ENCODE measurements at places on chromosomes 1 and 21. TPM values are rescaled to one million over a fixed set of nuclear protein-coding genes. Genes with fewer than 3 reads are reported as not detected.
A peak's percentile ranks its signal among the peaks of the same experiment; 100 is the strongest.

The PCP4 gene
- total RNA-seq: 105 TPM

The FABP3 gene
- 38.6 TPM for total RNA-seq

The VCAM1 gene
- total RNA-seq: 5.8 TPM

The DCST1 gene
- not detected for total RNA-seq

The CCDC27 gene
- not detected for total RNA-seq

DNA sequence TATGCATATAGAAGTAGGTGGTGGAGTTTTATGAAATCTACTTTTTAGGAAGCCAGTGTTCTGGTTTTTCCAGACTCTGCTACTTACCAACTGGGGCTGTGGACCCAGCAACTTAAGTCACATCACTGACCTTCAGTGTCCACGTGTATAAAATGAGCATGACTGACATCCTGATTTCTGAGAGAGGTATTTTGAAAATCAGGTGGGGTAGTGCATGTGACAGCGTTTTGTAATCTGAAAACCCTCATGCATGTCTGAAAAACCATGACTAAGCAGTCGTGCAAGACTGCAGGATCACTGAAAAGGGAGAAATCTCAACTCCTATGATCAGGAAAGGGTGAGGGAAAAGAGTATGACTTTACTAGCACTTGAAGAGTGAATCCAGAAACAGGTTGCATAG lies 26.1 kb downstream of the CR1L start:
- DNase-seq: no peak

GRCh38 chr1:203178083-203178482 lies 2.5 kb upstream of the MYBPH start:
- no peak for DNase-seq

DNA sequence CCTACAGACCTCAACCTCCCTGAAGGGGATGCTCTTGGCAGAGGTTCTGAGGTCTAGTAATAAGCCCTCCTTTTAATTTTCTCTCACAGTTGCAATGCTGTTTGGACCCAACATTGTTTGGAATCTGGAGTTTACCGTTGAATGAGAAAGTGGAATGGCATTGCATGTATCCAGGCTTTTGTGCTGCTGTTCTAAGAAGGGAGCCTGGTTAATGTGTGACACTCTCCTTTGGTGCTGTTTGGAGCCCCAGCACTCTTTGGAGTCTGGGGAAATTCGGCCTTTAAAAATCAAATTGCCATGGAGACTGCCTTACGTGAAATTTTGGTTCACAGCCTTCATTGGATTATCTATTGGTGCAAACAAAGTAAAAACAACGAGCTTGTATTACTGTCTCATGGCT lies 23.7 kb upstream of the TMEM61 start:
- DNase-seq: no peak

DNA sequence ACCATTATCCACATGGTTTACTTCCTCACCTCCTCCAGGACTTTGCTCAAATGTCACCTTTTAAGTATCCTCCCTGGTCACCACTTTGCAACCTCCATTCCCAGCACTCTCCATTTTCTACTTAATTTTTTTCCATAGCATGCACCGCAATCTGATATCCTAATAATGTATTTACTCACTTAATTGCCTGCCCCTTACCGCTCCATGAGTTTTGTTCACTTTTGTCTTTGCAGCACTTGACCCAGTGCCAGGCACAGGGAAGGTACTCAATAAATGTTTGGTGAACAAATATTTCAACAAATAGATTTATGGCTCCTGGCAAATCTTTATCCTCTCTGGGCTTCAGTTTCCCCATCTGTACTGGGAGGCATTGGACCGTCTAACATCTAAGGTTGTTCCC lies 53.6 kb downstream of the UBE2T start:
- DNase-seq: no peak

GRCh38 chr1:54376430-54377039 lies 29.7 kb downstream of the SSBP3 start:
- DNase-seq: no peak

GRCh38 chr1:167454894-167455785 lies 63.2 kb downstream of the CD247 start:
- no peak for DNase-seq

- no peak for DNase-seq
Measured at GRCh38 chr1:206049293-206049692, 3.7 kb upstream of the RHEX start.

GRCh38 chr1:194698908-194699318 lies 1512.5 kb upstream of the B3GALT2 start:
- DNase-seq: no peak

GRCh38 chr1:244219149-244219548 lies 168.1 kb downstream of the ZBTB18 start:
- no peak for DNase-seq

- no peak for DNase-seq
Measured at GRCh38 chr21:45970674-45971615, 10.6 kb upstream of the COL6A1 start.

GRCh38 chr1:246295968-246296367 lies 211.1 kb downstream of the SMYD3 start:
- no peak for DNase-seq

DNA sequence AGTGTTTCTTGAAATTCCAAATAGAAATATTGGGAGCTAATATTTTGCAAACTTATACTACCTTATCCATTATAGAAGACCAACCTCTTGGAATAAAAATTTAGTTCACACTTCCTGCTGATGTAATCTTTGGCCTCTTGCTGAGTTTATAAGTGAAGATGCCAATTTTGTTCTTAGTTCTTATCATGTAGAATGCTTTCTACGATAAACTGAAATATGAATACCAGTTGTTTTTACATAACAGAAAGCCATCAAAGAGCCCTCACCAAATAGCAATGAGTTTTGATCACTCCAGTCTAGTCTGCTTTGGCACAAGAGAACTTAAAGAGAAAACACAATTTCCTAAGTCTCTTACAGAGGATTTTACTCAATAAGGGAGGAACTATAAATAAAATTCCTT lies 89.5 kb downstream of the DENND1B start:
- DNase-seq: no peak

DNA sequence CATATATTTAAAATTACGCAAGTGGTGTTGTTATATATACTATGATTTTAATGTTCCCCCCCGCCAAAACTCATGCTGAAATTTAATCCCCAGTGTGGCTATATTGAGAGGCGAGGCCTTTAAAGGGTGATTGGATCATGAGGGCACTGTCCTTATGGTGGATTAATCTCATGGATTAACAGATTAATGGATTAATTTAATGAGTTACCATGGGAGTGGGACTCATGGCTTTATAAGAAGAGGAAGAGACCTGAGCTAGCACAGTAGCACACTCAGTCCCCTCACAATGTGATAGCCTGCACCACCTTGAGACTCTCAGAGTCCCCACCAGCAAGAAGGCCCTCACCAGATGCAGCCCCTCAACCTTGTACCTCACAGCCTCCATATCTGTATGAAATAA lies 34.8 kb downstream of the C1orf198 start:
- DNase-seq: peak; percentile 7

GRCh38 chr1:198558402-198558801 lies 17.9 kb upstream of the ATP6V1G3 start:
- DNase-seq: no peak

GRCh38 chr1:87897481-87897880 lies 568.8 kb downstream of the LMO4 start:
- no peak for DNase-seq

DNA sequence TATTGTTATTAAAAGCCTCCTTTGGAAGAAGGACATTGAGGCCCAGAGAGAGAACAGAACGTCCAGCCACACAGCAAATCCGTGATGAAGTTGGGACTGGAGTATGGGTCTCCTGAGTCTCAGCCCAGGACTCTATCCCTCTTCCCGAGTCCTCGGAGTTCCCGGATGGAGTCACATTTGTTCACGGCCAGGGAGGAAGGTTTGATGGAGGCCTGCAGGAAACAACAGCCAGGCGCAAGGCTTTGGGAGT lies 357 bp upstream of the TXLNA start:
- no peak for DNase-seq

DNA sequence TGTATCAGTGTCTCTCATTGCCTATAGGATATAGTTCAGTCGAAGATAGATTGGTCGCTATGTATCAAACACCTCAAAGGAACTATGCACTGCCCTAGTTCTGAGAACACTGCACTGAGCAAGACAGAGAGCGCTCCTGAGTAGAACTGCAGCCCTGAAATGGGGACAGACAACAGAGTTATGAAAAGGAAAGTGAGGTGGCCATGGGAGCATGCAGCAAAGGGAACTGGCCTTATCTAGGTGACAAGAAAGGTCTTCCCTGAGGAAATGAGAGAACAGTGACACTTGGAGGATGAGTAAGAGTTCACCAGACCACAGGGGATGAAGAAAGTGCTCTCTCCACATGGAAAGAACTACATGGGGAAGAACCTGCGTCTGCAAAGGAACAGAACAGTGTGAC lies 7.5 kb upstream of the G0S2 start:
- no peak for DNase-seq

- DNase-seq: no peak
Measured at GRCh38 chr1:240320659-240321058, 229.0 kb downstream of the FMN2 start.
